Tongue (tissue), 3 donors: ENCODE measurements at places on chromosomes 3 and 15. TPM values are rescaled to one million over a fixed set of nuclear protein-coding genes. Genes with fewer than 3 reads are reported as not detected.

ACAD11 gene
- 28.3 TPM for total RNA-seq

CRTC3 gene
- 31.5 TPM for total RNA-seq

NISCH gene
- 82.2 TPM for total RNA-seq

RLBP1 gene
- not detected for total RNA-seq

SERINC4 gene
- 0.10 TPM for total RNA-seq

DET1 gene
- 12.1 TPM for total RNA-seq

HESX1 gene
- 1.5 TPM for total RNA-seq

ITPKA gene
- total RNA-seq: 1.2 TPM

SLC51B gene
- 1.4 TPM for total RNA-seq

ADGRG7 gene
- not detected for total RNA-seq

CCRL2 gene
- 3.7 TPM for total RNA-seq

TMEM158 gene
- total RNA-seq: 2.4 TPM

SPATA12 gene
- total RNA-seq: not detected

FAM3D gene
- total RNA-seq: 14.9 TPM

CFAP20DC gene
- total RNA-seq: 4.2 TPM

SLC2A2 gene
- total RNA-seq: not detected

P4HTM gene
- total RNA-seq: 37.1 TPM

SLC28A2 gene
- total RNA-seq: 0.10 TPM

CHRM5 gene
- total RNA-seq: not detected

DUOX2 gene
- 2.1 TPM for total RNA-seq

SLC38A3 gene
- 1.2 TPM for total RNA-seq
